ENCODE measurements at places on chromosomes 6 and 20.

DNA sequence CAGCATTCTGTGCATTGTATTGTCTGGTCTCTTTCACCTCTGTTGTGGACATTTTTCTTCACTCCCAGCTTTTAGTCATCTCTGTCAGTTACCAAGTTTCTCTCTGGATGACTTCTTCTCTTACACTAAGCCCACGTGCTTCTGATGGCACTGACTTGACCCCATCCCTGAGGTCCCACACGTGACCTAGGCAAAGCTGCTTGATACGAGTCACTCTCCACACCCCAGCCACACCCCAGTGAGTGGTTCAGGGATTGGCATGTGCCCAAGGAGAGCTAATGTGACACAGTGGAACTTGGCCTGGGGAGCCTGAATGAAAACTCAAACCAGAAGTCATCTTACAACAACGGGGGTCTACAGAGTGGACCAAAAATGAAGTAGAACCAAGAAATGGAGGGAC is 32.2 kb downstream of the HTR1E start:
- DNase-seq = no peak

GRCh38 chr6:52925919-52926792 is 16.7 kb upstream of the GSTA3 start:
- DNase-seq = no peak

- DNase-seq = no peak
These were observed 30.2 kb upstream of the SGK1 start for GRCh38 chr6:134347885-134348805.

GRCh38 chr6:90444160-90444714 is 142.6 kb downstream of the MAP3K7 start:
- DNase-seq = no peak

GRCh38 chr20:31908424-31908823 is 38.0 kb downstream of the TTLL9 start:
- no peak for DNase-seq

DNA sequence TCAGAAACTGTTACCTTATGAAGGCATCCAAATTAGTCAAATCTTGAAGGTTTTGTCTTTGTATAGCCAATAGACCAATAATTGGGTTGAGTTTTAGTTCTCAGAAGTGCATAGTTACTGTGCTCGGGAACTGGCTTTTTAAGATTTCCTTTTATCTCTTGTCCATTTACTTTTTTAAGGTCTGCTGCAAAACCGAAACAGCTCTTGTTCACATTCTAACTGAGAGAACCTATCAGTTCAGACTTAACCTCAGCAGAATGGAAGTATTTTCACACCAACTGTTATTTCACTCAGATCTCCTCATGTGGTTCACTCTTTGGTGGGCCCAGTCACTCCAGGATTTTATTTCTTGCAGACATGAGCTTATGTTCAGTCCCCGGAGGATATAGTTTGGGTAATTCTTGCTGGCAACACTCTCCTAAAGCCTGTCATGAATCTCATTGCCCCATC is 55.5 kb downstream of the TPBG start:
- no peak for DNase-seq

GRCh38 chr20:9392892-9393857 is 121.2 kb upstream of the LAMP5 start:
- DNase-seq = no peak

DNA sequence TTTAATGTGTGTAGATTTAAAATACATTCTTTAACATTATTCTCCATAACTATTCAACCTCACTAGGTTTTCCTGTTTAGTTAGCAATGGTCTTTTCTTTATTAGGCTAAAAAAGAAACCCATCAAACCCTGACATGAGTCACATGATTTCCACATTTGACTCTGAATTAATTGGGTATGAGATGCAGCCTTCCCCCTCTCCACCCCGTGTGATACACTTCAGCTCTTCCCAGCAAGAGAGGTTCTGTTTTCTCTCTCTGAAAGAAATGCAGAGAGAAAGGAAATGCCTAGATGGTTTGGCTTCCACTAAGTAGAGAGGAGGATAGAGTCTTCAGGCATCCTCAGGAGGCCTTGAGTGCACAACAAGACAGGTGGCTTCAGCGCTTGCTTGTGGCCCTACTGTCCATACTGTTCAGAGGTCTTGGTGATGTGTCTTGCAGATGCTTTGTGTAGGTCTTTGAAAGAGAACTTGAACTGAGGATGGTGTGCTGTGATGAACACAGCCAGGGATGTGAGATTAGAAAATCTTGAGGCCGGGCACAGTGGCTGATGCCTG is 17.3 kb downstream of the FARS2 start:
- no peak for DNase-seq

GRCh38 chr6:111952821-111953540 is 79.7 kb upstream of the FYN start:
- no peak for DNase-seq

GRCh38 chr6:116672306-116672705 is 3.7 kb upstream of the ZUP1 start:
- DNase-seq = no peak

- no peak for DNase-seq
These were observed 59.6 kb upstream of the CDH4 start for GRCh38 chr20:61192337-61192950.

- no peak for DNase-seq
These were observed 156.1 kb downstream of the COL21A1 start for GRCh38 chr6:56091159-56091869.

DNA sequence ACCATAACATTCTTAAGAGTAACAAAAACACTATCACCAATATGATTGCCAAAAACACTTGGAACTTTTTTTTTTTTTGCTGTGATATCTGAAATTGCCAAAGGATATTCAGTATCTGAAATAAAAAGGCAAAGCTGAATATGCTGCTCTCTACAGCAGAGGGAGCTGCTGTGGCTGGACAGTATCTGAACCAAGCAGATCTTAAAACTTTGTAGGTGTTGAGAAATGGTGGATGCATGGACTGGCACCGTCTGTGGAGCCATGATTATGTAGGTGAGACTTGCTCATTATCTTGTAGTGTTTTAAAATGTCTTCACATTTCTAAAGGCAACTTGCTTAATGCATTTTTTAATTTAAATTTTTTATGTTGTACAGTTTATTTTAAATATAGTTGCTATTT is 9.2 kb downstream of the PDCD2 start:
- no peak for DNase-seq

- no peak for DNase-seq
These were observed 4.2 kb upstream of the RNASET2 start for GRCh38 chr6:166960609-166960978.
